ENCODE measurements at places on chromosomes 2 and 18. TPM values are rescaled to one million over a fixed set of nuclear protein-coding genes. Genes with fewer than 3 reads are reported as not detected.
A peak's percentile ranks its signal among the peaks of the same experiment; 100 is the strongest.

GRCh38 chr2:39128919-39129391 lies 8.1 kb upstream of the SOS1 start:
- DNase-seq: no peak

- peak; percentile 26 for DNase-seq
Observed at GRCh38 chr2:137467246-137467862, 496.9 kb upstream of the HNMT start.

DNA sequence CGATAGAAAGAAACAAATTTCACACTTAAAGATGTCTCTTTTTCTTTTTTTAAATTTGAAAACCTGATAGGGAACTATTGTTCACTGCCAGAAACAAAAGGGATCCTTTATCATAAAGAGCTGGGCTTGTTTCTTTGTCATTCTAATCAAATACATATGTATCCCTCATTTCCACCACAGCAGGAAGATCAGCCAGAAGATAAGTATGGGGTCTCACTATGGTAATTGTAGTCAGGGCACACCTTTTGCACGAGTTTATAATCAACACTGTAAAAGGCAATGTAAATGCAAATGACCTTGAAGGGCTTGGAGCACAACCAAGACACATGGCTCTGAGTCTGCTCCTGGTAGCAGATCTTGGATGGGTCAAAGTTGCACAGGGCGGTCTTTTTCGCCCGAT lies 109.5 kb downstream of the NXPH2 start:
- DNase-seq: no peak

GRCh38 chr18:48869591-48869990 lies 81.2 kb downstream of the SMAD7 start:
- DNase-seq: no peak

GRCh38 chr2:128799730-128800129 lies 481.1 kb upstream of the HS6ST1 start:
- no peak for DNase-seq

DNA sequence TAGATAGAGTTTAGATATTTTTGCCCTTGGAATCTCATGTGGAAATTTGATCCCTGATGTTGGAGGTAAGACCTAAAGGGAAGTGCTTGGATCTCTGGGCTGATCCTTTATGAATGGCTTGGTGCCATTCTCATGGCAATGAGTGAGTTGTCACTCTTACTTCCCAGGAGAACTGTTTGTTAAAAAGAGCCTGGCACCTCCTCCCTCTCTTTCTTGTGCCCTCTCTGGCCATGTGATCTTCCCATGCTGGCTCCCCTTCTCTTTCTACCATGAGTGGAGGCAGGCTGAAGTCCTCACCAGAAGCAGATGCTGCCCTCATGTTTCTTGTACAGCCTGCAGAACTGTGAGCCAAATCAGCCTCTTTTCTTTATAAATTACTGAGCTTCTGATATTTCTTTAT lies 276.9 kb downstream of the ZNF804A start:
- no peak for DNase-seq

GRCh38 chr2:149782572-149782971 lies 195.0 kb upstream of the MMADHC start:
- no peak for DNase-seq

- no peak for DNase-seq
Observed at GRCh38 chr2:72051204-72051603, 96.5 kb downstream of the CYP26B1 start.

DNA sequence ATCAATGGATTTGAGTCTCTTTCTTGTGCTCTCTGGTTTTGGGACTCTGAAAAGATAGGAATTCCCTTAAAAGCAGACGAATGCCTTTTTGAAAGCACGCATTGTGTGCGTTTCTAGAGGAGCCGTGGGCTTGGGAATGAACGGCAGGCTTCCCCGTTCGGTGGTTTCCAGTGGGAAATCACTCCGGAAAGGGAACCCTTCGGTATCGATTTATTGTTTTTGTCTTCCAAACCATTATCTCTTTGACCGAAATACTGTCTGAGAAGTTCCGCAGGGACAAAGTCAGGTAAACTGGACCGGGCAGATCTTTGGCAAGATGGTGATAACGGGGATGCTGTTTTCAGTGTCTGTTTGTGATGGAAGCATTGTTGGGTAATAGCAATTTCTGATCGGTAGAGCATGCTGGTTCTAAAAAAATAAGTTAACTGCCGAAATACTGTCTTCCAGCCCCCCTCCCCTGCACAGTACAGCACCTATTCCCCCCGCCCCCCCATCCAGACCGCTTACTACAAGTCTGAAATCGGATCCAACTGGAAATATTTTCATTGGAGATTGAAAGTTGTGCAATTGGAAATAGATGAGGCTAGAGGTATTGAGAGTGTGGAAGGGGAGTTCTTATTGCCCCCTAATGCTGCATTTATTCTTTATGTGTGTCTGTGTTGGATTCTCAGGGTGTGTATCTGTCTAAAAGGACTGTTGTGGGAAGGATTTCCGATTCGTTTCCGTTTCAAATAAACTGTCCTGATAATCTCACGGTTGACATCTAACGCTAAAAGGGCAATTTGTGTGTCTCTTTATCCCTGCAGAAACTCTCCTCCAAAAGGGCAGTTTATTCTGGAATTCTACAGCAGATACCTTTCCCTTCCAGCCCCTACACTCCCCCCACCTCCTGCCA lies 635 bp downstream of the SETBP1 start:
- no peak for DNase-seq

- no peak for DNase-seq
Observed at GRCh38 chr2:12761104-12761503, 44.4 kb downstream of the TRIB2 start.

GRCh38 chr2:10568736-10569432 lies 120.8 kb upstream of the ODC1 start:
- DNase-seq: no peak

DNA sequence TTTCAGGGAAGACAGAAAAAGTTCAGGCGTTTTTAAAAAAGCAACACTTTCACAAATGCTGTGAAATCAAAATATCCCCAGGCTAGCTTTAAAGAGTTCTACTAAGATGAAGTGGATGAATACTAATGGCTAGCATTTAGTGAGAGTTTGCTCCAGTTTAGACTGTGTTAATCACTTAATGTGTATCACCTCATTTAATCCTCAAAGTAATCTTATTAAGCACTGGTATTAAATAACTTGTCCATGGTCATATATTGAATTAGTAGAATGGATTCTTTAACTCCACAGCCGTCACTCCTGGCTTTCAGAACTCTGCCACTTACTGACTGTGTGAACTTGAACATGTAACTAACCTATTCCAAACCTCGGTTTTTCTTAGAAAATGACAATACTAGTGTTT lies 66.0 kb downstream of the CABYR start:
- no peak for DNase-seq

DNA sequence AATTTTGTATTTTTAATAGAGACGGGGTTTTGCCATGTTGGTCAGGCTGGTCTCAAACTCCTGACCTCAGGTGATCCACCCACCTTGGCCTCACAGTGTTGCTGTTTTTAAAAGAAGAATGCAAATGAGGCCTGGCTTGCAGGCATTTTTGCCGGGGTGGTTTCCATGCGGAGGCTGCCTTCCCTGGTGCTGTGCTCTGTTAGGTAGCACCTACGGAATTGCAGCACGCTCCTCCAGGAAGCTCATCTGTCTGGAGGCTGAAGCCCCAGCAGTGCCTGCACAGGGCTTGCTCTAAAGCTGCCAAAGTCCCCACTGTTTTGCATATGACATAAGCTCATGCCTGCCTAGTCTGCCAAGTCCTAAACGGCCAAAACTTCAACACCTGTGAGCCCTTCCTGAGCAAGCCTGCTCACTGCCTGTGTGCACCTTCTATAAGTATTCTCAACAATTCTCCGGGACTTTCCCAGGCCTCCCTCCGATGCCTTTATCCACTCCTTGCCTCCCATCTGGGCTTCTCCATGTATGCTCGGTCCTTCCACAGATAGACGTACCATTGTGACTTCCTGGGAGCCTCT lies 551.3 kb upstream of the RAB6C start:
- no peak for DNase-seq

- DNase-seq: peak; percentile 19
Observed at GRCh38 chr2:178328037-178328436, 122.9 kb downstream of the PRKRA start.

DNA sequence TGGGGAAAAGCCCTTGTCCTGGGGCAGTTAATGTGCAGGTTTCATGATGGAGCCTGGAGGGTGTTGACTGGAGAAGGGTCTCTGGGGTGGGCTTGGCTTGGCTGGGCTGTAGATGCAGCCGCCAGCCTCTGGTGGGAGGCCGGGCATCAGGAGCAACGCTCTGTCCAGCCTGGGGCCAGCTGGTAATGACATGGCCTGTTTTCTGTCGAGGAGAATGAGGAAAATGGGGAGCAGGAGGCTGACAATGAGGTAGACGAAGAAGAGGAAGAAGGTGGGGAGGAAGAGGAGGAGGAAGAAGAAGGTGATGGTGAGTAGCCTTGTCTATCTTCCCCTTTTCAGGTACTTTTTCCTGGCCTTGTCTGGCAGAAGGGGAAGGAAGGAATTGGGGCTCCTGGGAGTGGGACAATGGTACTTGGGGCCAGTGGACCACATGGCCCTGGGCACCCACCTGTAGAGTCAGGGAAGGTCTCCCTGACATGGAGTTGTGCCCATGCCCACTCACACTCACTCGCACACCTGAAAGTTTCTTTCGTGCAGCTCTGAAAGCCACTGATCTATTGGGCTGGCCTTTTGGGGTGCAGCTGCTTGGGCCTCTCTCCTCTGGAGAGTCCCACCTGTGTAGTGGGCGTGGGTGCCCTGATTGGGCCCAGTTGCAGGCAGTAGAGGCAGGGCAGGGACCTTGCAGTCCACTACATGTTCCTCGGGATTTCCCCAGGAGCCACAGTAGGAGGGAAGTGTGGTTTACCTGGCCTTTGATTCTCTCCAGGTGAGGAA lies 3.5 kb downstream of the PTMA start:
- no peak for DNase-seq

- DNase-seq: peak; percentile 86
Observed at GRCh38 chr2:234606896-234607295, 110.0 kb upstream of the ARL4C start.

- DNase-seq: no peak
Observed at GRCh38 chr18:45838302-45839070, 13.0 kb downstream of the SIGLEC15 start.

GRCh38 chr2:62461707-62462106 lies 44.3 kb downstream of the TMEM17 start:
- DNase-seq: no peak

- no peak for DNase-seq
Observed at GRCh38 chr2:152405206-152406118, 70.5 kb downstream of the FMNL2 start.

GRCh38 chr2:159154366-159154765 lies 132.1 kb downstream of the WDSUB1 start:
- no peak for DNase-seq

DNA sequence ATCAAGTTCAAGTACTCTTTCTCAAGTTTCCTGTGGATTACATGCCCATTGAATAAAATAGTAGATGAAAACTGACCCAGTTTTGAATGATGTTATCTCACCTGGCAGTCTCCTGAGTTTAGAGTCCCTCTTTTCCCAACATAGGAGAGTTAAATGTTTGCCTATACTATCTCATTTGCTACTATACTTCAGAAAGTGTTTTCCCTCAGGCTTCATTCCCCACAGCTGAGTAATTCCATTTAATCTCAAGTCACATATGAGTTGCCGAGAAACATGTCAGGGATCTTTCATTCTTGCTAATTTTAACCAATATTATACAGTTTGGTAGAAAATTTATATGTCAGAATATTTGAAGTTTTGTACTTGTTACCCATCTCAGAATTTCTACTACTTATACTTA lies 150.4 kb upstream of the CDH19 start:
- no peak for DNase-seq

DNA sequence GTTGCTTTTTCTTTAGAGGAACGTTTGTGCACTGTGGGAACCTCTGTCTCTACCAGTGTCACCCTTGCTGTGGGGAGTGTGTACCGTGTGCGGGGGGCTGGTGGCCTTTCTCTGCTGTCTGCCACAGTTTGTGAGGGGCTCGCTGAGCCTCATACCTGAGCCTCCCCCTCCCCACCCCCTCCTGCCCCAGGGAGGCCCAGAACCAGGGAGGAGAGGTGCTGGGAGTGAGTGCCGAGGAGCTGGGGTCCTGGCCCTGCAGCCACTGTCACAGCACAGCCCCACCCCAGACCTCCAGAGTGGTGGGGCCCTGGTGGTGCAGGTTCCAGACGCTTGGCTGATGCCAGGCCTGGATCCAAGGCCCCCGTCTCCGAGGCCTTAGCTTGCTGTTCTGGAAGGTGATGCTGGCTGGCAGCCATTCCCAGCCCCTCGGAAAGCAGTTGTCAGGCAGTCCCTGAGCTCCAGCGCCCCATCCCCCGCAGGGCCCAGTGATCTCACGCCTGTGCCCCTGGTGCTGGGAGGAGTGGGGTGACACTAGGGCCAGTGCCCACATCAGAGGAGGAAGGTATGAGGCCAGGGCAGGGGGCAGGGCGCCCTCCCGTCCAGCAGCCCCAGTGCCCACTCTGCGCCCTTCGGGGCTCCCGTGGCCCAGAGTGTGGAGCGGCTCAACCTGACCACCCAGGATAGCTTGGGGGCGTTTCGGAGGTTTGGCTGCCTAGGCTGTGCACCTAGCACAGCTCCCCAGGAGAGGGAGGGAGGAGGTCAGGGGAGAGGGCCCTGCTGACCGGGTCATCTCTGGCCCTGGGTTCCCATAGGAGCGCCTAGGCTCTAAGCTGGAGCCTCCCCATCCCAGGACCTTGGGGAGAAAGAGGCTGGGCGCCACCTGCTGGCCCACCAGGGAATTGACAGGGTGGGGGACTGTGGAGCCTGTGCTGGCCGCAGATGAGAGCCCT lies 53.0 kb upstream of the ALPP start:
- DNase-seq: no peak

DNA sequence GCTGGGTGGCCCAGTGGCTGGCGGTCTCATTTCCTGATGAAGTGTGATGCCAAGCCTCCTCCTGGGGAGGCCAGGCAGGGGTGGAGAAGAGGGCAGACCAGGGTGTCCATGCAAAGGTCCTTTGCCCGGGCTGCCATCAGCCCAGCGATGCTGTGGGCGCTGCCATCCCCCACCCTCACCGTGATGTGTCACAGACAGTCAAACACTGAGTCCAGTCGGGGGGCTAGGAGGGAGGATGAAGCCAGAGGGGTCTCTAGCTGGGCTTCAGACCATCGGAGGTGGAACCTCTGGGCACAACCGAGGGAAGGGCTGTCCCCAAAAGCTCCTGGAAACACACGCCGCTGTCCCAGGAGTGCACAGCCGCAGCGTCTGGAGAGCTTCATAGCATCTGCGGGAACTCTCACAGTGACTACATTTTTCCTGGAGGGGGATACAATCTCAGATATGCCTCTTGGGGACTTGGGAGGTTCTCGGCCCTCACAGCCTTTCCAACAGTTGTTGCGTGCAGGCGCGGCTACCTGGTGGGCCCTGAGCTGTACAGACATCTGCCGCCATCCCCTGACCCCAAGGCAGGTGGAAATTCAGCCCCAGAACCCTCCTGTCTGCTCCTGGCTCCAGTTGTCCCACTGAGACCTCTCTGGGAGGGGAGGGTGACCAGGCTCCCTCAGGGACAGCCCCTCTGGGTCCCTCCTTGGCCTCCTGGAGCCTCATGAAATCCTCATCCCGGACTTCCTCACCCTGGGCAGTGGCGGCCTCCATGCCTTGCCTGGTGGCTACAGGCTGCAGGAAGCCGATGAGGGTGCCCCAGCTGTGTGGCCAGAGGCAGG lies 26.5 kb upstream of the OTOS start:
- no peak for DNase-seq

BOK gene
- total RNA-seq: 86.8 TPM

PRKAG3 gene
- total RNA-seq: not detected

ZFP36L2 gene
- total RNA-seq: 12.6 TPM

NT5DC4 gene
- total RNA-seq: not detected

PPP1R1C gene
- total RNA-seq: 2.1 TPM

EN1 gene
- total RNA-seq: not detected

DOK6 gene
- total RNA-seq: 0.67 TPM

REEP1 gene
- total RNA-seq: 0.48 TPM

Measured in kidney epithelial cell (primary cell).